ENCODE measurements at places on chromosomes 7 and 10.

DNA sequence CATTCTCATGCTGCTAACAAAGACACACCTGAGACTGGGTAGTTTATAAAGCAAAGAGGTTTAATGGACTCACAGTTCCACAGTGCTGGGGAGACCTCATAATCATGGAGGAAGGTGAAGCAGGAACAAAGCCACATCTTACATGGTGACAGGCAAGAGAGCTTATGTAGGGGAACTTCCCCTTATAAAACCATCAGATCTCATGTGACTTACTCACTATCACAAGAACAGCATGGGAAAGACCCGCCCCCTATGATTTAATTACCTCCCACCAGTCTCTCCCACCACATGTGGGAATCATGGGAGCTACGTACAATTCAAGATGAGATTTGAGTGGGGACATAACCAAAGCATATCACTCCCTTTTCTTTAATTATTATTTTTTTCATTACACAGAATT lies 16.6 kb downstream of the COL28A1 start:
- no peak for DNase-seq

DNA sequence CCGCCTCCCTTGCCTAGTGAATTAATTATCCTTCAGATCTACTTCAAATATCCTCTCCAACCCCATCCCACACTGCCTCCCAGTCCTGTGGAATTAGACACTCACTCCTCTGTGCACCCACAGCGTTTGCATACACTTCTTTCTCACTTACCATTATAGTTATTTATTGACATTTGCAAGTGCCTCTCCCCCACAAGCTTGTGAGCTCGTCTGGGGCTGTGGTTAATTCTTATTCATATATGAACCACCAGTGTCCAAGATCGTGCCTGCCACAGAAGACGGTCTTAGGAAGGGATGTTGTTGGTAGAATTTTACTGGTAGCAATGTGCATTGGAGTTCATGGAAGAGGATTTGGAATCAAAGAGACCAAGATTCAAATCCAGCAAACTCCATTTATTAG lies 68.1 kb upstream of the AOAH start:
- DNase-seq: no peak

DNA sequence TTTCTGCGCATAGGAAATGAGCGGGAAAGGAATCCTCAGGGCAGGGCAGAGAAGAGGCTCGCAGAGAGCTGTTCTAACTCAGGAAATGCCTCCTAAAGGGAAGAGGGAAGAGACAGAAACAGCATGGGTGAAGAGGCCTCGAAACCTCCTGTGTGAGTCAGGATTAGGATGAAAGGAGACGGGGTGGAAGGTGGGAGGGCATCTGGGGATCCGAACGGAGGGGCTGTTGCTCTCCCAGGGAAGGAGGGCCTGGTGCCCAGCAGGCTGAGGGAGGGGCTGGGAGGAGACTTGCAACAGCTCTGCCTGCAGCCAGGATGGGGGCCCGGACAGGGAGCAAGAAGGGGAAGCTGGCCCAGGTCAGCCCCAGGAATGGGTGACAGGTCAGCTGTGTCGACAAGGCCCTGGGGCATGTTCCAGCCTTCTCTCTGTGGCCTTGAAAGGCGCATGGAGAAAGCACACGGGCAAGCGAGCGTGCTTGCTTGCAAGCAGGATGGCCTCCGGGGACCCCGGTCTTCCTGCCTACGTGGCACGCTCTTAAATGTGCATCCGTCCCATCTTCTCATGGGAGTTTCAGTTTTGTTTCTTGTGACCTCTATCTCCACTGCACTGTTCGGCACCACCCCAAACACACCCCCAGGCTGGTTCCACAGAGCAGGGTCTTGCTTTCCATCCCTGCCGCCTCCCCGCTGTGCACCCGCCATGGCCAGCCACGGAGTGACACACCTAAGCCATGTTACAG lies 63.5 kb downstream of the HIPK2 start:
- DNase-seq: no peak

GRCh38 chr10:96740579-96741281 lies 20.4 kb upstream of the PIK3AP1 start:
- DNase-seq: no peak

DNA sequence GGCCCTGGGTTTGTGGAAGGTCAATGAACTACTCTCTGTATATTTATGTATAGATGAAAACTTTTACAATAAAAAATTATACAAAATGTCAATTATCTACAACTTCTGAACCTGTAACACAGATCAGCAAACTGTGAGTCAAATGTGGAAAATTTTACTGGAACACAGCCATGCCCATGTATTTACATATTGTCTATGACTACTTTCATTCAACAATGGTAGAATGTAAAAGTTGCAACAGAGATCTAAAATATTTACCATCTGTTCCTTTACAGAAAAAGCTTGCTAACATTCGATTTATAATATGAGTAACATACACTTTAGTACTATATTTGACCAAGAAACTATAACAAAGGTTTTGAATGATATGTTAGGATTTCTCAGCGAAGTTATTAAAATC lies 481.6 kb downstream of the PARD3 start:
- DNase-seq: no peak

DNA sequence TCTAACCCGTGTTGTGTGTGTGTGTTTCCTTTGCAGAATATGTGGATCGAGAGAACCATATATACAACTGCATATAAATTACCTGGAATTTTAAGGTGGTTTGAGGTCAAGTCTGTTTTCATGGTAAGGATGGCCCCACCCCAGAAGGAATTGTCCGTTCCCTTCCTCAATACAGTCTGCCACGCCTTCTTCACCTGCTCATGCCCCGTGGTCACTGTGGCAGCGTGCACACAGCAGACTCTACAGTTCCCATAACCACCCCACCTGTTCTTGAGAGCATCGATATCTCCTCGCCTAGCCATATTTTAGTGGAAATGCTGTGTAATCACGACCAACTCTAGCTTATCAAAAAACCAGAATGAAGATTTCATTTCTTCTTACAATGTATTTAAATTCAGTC lies 134.0 kb upstream of the NPS start:
- DNase-seq: no peak

GRCh38 chr10:132608511-132609195 lies 71.1 kb downstream of the INPP5A start:
- no peak for DNase-seq

GRCh38 chr7:30513762-30514161 lies 9.1 kb upstream of the GGCT start:
- no peak for DNase-seq

GRCh38 chr7:99734987-99735386 lies at the start of gene CYP3A7:
TSS of gene CYP3A7 (minus strand) at chr7:99735196. CDS start at chr7:99735093, 103 bp downstream.
- DNase-seq: no peak

GRCh38 chr7:42180806-42181205 lies 56.2 kb downstream of the GLI3 start:
- no peak for DNase-seq

- DNase-seq: no peak
Observed at GRCh38 chr10:116490028-116490662, 55.6 kb upstream of the PNLIP start.

GRCh38 chr7:26553128-26553527 lies 261.5 kb downstream of the SNX10 start:
- no peak for DNase-seq

DNA sequence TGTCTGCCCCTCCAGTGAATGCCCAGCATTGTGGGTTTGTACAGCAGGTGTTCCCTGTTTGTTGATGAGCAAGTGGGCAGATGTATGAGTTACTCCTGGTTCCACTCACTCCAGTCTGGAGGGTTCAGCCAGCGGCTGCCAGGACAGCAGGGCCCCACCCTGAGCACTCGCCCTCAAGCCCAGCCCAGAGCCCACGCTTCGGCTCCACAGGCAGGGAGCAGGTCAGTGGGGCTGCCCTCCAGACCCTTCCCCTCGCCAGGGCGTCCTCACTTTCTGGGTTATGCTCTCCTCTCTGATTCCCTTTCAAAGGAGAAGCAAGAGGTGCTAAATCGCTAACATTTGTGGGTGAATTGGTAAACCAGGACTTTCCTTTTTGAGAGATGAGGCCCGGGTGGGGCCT lies 4.8 kb upstream of the VIPR2 start:
- DNase-seq: no peak

GRCh38 chr10:13788320-13788600 lies 201.5 kb downstream of the PRPF18 start:
- no peak for DNase-seq

DNA sequence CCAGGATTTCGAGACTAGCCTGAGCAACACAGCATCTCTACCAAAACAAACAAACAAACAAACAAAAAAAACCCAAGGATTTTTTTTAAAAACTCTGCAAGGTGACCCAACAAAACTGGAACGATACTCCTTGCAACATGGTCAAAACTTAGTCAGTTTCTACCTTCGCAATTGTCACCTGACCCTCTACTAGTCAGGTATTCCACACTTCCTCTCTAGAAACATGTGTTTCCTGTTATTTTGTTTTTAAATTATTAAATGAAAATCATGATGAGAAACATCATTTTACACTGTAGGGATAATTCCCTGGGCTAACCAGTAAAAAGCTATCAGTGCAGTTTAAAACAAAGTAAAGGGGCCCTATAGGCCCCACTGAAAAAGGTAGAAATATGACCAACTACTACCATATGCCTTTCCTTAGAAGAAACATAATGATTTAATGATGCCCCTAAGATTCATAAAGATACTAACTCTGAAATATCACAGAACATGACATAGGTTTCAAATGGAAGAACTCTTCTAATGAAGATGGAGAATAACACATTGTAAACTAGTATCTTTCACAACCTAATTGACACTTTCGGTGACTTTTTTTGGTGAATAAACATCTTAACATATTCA lies 8.7 kb downstream of the BRAF start:
- no peak for DNase-seq

DNA sequence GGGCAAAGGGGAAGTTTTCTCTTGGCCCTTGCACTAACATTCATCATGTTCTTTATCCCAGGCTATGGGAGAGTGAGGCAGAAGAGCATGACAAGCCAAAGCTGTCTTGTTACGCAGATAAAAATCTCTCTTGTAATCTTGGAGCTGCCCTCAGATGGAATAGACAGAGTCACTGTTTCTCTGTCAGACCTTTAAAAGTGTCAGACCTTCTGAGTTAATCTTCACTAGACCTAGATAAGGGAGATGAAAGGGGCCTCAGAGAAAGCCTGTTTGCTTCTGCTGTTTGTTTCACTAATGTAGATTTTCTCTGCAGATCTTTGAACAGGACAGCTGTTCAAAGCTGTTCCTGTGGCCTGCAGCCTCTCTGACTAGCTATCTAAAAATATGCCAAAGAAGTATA lies 112.9 kb downstream of the KIF20B start:
- DNase-seq: no peak

DNA sequence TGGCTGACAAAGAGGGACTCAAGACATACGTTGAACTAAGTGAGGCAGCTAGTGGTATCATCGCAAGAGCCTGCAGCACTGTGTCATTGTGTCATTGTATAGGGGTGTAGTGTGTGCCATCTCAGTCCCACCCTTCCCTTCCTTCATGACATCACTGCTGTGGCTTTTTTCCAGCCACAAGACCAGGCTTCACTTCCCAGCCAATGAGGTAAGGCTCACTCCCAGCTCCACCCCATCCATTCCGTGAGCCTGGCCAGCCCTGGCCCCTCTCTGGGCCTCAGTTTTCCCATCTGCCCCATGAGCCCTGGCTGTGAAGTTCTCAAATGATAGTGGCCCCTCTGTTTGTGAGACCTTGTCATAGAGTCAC lies 134.3 kb upstream of the ZMIZ1 start:
- no peak for DNase-seq

DNA sequence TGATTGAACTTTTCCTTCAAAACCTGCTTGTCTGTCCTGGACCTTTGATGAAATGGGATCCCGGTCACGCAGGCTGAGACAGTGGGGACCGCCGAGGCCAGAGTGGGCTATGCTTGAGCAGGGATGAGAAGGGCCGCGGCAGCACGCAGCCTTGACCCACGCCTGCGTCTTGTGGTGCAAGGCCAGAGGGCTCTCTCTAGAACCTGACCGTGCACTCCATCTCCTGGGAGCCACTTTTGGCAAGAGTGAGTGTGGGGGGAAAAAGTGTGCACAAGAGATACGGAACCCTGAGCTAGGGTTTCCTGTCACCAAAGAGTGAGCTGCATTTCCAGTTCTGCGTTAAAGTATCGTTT lies 42.4 kb downstream of the WIPI2 start:
- no peak for DNase-seq

DNA sequence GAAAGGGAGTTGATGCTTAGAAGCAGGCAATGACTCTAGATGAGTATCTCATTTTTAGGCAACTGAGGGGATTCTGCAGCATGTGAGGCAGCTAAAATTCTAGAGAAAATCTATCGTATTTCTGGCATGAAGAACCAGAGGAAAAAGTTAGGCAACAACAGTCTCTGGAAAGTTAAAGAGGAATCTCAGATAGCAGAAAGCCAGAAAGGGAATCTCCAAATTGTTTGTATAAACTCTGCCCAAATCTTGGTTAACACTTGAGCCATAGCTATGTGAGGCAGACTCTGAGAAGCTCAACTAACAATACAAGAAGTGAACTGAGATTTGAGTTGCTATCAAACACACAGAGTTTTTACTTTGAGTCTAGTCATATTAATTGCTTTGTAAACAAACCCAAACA lies 215.8 kb upstream of the FZD8 start:
- DNase-seq: no peak

DNA sequence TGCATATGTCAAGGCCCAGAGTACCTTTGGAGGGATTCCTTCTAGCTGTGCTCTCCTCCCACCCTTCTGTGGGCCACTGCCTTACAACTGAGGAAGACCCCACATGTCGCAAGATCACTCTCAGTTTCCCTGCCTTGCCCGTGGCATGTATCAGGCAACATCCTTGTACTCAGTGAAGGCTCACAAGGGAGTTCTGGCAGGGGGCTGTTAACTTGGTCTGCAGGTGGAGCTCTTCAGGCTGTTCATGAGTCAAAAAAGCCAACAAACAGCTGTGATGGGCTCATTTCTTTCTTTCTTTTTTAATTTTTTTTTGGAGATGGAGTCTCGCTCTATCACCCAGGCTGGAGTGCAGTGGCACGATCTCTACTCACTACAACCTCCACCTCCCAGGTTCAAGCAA lies 513.0 kb upstream of the ANKRD30A start:
- DNase-seq: no peak
